Stimulated activated CD4-positive, alpha-beta T cell treated with anti-CD3 and anti-CD28 coated beads, Interleukin-12 subunit alpha, Interleukin-12 subunit beta, amount 100 ng/mL, for 24 hours (primary cell): ENCODE measurements at places on chromosomes 3 and 15.

DNA sequence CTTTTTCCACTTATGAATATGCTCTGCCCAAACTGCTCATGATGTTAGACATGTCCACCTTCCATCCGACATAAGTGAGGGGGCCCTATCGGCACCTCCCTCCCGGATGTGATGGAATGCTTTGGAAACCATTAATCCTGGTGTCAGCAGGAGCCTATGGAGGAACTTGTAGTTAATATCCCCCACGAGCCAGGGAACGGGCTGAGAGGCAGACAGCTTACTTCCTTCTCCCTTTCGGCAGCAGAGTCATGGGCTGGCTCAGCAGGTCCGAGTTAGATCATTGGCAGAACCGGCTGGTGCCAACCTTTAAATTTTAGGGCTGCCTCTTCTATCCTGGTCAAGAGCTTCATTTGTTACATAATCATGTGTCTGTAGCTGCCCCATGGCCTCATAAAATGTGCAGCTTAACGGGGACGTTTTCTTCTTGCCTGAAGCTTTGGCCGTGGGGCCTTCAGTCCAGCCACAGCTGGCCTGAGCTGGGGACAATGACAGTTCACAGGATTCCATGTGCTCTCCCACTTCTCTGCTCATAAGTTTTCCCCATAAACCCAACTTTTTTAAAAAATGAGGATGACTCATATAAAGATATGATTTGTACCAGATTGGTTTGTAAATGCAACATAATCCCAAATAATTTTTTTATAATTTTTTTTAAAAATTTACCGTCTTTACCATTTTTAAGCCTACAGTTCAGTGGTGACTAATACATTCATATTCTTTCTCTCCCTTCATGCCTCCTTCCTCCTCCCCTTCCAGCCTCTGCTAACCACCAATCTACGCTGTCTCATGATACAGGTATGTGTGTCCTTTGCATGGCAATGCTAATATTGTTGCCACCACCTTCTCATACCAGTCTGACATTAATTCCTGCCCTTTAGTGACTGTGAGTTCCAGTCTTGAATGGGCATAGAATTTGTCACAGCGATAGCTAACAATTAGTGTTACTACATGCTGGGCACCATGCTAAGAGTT is 62.2 kb upstream of the RGMA start:
- DNase-seq = no peak

DNA sequence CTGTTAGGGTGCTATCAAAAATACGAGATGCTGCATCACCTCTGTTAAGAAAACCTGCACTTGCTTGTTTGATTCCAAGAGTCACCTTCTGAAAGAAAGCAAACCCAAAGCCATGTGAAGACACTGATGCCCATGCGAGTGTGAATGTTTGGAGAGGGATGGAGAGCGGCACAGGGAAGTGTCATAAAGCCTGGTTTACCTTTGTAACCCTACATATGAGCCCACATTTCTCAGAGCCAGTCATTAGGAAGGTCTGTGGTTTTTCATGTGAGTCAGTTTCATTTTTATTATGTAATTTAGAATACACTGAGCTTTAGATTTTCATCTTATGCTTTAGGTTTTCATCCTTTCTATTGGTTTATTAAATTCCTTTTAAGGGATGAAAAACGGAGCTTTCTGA is 896.8 kb downstream of the ROBO1 start:
- no peak for DNase-seq

GRCh38 chr15:31377030-31377429 is 50.4 kb downstream of the KLF13 start:
- no peak for DNase-seq

- DNase-seq = no peak
Measured at GRCh38 chr3:88882121-88882520, 225.3 kb upstream of the EPHA3 start.

DNA sequence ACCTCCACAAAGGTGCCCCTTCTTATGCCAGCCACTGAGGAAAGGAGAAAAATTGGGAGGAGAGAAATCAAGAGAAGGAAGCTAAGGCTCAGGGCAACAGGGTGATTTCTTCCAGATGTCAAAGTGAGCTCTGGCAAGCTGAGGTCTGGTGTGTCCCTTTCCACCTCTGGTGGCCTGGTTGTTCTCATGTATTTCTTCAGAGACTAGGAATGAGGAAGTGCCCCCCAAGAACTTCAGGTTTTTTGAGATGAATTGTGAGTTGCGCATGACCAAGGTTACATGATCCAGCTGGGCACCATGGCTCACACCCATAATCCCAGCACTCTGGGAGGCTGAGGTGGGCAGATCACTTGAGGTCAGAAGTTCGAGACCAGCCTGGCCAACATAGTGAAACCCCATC is 5.6 kb downstream of the RAB6B start:
- DNase-seq = no peak

DNA sequence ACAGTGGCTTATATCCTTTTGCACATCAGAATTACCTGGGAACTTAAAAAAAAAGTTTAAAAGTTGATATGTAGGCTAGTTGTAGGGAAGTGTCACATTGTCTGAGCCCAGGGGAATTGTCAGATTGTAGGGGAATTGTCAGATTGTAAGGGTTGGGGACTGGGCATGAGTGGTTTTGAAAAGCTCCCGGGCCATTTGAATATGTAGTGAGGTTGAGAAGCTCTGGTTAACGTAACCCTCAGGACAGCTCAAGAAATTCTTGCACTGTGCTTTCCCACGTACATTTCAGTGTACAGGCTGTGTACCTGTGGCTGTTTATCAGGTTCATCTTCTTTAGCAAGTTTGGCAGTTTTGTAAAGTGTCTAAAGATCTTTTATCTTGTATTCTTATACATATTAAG is 107.0 kb downstream of the FNDC3B start:
- DNase-seq = no peak

DNA sequence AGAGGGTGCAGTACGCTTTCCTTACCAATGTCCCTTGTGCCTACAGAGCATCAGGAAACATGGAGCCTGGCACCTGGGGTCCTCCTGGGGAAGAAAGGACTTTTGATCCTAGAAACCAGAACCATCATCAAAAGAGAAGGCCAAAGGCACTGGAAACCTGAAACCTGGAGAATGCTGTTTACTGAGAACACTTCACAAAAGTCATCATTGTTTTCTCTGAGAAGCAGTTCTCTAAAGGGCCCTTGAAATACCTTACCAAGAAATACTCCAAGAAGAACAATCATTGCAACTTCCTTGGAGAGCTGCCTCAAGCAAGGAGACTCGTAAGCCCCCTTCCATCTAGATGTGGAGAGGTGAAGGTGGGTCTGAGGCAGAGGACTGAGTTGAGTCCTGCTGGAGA is 66.0 kb downstream of the TLE3 start:
- no peak for DNase-seq

DNA sequence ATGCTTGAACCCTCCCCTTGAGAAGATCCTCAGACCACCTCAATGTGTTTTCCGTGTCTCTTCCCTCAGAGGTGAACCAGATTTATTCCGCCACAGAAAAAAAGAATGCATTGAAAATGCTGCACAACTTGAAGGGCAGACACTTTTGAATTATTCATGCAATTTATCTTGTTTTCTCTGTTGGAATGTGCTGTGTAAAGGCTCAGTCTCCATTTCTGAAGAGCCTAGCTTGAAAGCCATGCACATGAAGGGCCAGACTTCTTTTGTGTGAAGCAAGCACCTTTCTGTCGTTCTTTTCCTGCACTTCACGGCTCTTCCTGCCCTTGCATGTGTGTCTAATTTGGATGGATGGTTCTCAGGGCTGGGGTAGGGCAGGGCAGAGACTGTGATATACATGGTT is 79.0 kb upstream of the ATP13A5 start:
- no peak for DNase-seq

GRCh38 chr3:56379723-56380287 is 88.5 kb downstream of the ERC2 start:
- DNase-seq = no peak

DNA sequence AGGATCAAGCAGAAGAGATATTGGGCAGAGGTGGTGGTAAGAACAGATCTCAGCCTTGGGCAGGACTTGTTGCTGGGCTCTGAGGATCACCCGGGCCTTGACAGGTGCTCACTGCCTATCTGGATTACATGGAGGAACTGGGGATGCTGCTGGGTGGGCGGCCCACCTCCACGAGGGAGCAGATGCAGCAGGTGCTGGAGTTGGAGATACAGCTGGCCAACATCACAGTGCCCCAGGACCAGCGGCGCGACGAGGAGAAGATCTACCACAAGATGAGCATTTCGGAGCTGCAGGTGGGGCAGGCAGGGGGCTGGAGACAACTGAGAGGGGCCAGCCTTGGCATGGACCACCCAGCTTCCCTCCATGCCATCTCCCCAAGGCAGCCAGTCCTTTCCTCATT is 7.9 kb downstream of the ECE2 start:
- DNase-seq = no peak

GRCh38 chr3:46942076-46942475 is 34.5 kb downstream of the CCDC12 start:
- no peak for DNase-seq

GRCh38 chr3:17629400-17629799 is 113.0 kb downstream of the TBC1D5 start:
- DNase-seq = no peak

GRCh38 chr3:184290331-184290730 is 8.7 kb upstream of the PSMD2 start:
- no peak for DNase-seq

- DNase-seq = no peak
Measured at GRCh38 chr15:61116825-61117224, 112.3 kb downstream of the RORA start.

DNA sequence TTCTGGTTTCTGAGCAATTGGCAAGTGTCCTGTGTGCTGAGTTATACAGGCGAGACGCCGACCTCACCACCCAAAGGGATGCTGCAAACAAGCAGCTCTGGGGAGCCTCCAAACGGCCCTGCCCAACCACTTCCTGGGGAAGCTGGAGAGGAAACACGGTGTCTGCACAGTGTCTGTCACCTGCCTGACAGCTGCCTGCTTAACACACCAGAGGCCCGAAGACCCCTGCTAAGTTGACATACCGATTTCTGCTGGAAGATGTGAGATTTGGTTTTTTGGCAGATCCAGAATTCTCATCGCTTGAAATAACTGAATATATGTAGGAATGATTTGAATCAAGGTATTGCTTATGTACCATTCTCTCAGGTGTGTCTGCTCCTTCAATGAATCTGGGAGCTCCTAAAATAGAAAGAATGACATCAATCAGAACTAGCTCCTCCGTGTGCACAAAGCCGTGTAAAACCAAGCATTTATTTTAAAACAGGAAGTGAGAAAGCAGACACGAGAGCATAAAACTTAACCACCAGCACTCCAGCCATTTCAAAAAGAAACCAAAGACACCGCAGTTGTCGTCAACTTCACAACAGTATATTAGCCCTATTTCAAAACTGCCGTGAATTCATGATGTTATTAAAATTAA is 27.2 kb downstream of the LRRC2 start:
- DNase-seq = peak; percentile 52

GRCh38 chr3:39124876-39125840 is 17.7 kb downstream of the TTC21A start:
- no peak for DNase-seq

DNA sequence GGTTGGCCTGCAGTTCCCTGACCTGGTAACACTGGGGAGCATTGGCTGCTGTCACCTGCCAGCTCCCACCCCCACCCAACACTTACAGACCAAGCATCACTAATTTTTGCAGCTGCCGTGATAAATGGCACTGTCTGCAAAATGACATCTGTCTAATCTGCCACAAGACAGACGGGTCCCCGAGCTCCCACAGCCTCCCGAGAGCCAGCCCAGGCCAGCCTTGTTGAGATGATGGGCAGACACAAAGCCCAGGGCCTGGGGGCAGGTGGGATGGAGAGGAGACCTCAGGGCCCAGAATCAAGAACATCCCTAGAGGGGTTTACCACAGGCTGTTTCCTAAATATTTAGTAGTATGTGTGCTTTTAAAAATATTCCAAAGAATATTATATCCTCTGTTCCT is 203.4 kb downstream of the TBC1D2B start:
- no peak for DNase-seq
